ENCODE measurements at places on chromosomes 12 and 14. TPM values are rescaled to one million over a fixed set of nuclear protein-coding genes. Genes with fewer than 3 reads are reported as not detected.

The CLEC4D gene
- under 0.01 TPM for total RNA-seq

The AQP2 gene
- not detected for total RNA-seq

The ALG10B gene
- total RNA-seq = 5.2 TPM

The LRTM2 gene
- total RNA-seq = not detected

The RAPGEF3 gene
- total RNA-seq = 8.4 TPM

The SLC5A8 gene
- total RNA-seq = under 0.01 TPM

The SERPINA3 gene
- total RNA-seq = not detected

The ACOT4 gene
- 0.52 TPM for total RNA-seq

The IGF1 gene
- total RNA-seq = 12.5 TPM

The UTP20 gene
- 16.2 TPM for total RNA-seq

The DCN gene
- 688 TPM for total RNA-seq

The TSHR gene
- under 0.01 TPM for total RNA-seq

The SLC6A15 gene
- 0.52 TPM for total RNA-seq

The ACACB gene
- total RNA-seq = 27.7 TPM

The CHD8 gene
- 48.0 TPM for total RNA-seq

The NFKBIA gene
- 88.2 TPM for total RNA-seq

The ITPK1 gene
- total RNA-seq = 4.7 TPM

The ANG gene
- total RNA-seq = 3.7 TPM

The PLCZ1 gene
- not detected for total RNA-seq

The KRT85 gene
- 0.52 TPM for total RNA-seq

The RPL10L gene
- total RNA-seq = not detected

The TGM1 gene
- 0.52 TPM for total RNA-seq

The CISTR gene
- not detected for total RNA-seq

The SLC10A1 gene
- not detected for total RNA-seq

The SYNE3 gene
- 21.4 TPM for total RNA-seq

The TAS2R19 gene
- total RNA-seq = 9.9 TPM

The ARHGAP9 gene
- 5.2 TPM for total RNA-seq

The TCTN1 gene
- 14.1 TPM for total RNA-seq

The RCOR1 gene
- total RNA-seq = 10.4 TPM

The ABCC9 gene
- 111 TPM for total RNA-seq

The MUCL1 gene
- not detected for total RNA-seq

The CLSTN3 gene
- 15.1 TPM for total RNA-seq

The FAM90A1 gene
- total RNA-seq = 0.52 TPM

The GPR33 gene
- not detected for total RNA-seq

The ZC3H10 gene
- total RNA-seq = 5.7 TPM

The TMEM179 gene
- total RNA-seq = 1.0 TPM

The HOXC12 gene
- total RNA-seq = not detected

The CLEC14A gene
- total RNA-seq = 25.1 TPM

The HCAR2 gene
- 1.6 TPM for total RNA-seq

The PAWR gene
- 8.4 TPM for total RNA-seq

The FOXG1 gene
- not detected for total RNA-seq

The RAB2B gene
- 45.4 TPM for total RNA-seq

The ZFHX2 gene
- total RNA-seq = not detected

The PITPNM2 gene
- total RNA-seq = 3.1 TPM

The TMTC1 gene
- 37.6 TPM for total RNA-seq

The KRT82 gene
- total RNA-seq = not detected

The PPFIA2 gene
- total RNA-seq = 1.0 TPM

The CLEC12A gene
- 0.52 TPM for total RNA-seq

The FICD gene
- 1.6 TPM for total RNA-seq

The EML5 gene
- total RNA-seq = 1.0 TPM

The MDGA2 gene
- 2.1 TPM for total RNA-seq

The TAS2R9 gene
- total RNA-seq = 0.52 TPM

All from skeletal muscle tissue (tissue), 5 donors.